Retina (tissue), 1 donor: ENCODE measurements at places on chromosomes 3 and 15.
A peak's percentile ranks its signal among the peaks of the same experiment; 100 is the strongest.

DNA sequence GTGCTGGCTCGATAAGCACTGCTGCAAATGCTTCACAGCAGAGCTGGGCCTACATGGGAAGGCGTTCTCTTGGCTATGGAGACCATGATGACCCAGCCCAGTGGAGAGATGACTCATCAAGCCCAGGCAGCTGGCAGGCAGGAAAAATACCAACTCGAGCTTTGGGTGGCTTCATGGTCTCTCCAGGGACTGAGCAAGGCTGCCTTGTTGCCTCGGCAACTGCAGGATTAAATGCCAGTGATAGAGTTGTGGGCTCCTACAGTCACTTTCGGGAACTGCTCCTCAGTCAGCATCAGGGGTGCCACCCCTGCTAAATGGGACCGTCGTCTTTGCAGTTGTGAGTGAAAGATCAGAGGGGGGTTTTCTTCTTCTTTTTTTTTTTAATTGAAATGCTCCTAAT, 54.6 kb upstream of the MYZAP start:
- DNase-seq = no peak

- DNase-seq = no peak
These were observed 37.2 kb upstream of the TM4SF1 start for GRCh38 chr3:149414557-149415231.

DNA sequence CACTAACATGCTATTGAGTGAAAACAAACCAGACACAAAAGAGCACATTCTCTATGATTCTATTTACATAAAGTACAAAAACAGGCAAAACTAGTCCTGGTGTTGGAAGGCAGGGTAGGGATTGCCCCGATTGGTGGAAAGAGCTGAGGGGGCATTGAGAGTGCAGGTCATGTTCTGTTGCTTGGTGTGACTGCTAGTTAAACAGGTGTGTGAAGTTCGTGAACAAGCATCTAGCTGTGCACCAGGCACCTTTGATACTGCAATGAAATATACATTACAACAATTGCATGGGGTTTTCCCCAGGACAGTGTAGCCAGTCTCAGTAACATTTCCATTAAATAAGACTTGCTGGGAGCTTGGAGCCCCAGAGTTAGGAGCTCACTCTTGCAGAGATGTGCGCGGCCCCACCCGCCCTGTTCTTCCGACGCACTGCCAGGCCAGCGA, 26.3 kb upstream of the THRB start:
- no peak for DNase-seq

DNA sequence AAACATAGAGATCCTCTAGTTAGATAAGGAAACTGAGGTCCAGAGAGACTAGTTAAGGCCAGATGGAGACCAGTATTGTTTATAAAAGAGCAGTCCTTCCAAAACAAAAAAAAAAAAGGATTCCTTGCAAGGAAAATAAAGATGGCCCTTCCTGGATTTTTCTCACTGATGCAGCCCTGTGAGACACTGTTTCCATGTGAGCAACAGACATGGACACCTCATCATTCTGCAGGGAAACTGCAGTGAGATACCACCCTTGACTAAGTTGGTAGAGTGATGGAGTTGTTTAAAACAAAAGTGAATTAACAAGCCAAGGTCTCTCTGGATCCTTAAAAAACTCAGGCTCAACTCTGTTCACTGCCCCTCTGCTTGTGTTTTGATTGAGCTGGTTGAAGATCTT, 65.6 kb upstream of the MYZAP start:
- DNase-seq = no peak

DNA sequence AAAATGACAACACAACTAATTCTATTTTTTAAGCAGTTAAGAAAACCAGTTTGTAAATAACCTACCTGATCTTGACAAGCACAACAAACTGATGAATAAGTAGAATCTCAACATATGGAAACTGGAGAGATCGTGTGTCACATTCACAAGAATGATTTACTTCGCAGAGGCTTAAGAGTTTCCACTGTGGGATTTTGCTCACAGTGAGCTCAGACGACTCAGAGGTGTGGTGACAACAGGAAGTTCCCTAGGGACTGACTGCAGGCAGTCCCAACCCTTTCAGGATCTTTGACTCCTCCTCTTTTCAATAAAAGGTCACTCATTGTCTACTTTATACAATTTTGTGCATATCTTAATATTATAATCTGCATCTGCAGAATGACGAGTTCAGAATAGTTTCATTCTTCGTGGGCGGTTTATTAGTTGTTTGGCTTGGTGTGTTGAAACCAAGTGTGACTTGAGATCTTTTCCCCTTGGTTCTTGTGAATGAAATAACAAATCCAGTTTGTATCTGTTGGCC, at the start of gene LIPH:
Gene LIPH, minus strand, starts transcription at position 231 of the 520 bp plus-strand sequence. Its CDS starts 117 bp downstream, at position 114.
- DNase-seq = no peak

DNA sequence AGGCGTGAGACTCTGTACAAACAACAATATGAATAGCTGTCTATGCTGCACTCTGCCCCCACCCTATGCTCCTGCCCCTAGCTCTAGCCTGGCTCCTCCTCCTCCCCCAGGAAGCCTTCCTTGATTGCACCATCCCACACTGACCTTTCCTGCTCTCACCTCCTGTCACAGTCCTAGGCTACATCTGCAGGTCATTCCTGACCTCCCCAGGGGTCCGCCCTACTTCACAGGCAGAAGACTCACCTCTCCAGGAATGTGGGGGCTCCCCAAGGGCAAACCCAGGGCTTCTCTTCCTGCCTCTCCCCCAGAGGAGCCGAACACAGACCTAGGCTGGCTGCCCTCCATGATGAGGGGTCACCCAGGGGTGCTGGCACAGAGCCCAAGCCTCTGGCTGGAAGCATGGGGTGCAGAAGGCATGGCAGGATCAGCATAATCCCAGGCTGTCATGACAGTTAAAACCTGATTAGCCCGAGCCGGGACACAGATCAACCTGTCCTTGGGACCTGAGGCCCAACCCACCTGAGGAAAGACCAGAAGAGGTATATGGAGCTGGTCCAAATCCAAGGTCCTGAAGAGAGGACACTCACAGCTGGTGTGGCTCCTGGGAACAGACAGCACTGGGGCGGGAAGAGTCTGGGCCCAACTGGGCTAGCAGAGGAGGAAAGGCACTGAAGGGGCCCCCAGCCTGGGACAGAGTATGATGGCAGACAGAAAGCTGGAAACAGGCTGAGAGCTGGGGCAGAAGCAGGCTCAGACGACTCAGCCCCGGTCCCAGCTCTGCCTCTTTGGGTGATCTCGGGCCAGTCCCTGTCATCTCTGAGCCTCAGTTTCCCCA, 5.9 kb downstream of the SEMA7A start:
- DNase-seq = no peak

DNA sequence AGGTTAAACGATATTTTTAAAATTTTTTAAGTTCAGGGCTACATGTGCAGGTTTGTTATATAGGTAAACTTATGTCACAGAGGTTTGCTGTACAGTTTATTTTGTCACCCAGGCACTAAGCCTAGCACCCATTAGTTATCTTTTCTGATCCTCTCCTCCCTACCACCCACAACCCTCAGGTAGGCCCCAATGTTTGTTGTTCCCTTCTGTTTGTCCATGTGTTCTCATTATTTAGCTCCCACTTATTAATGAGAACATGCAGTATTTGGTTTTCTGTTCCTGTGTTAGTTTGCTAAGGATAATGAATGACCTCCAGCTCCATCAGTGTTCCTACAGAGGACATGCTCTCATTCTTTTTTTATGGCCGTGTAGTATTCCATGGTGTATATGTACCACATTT, 14.9 kb downstream of the FAM162A start:
- no peak for DNase-seq

DNA sequence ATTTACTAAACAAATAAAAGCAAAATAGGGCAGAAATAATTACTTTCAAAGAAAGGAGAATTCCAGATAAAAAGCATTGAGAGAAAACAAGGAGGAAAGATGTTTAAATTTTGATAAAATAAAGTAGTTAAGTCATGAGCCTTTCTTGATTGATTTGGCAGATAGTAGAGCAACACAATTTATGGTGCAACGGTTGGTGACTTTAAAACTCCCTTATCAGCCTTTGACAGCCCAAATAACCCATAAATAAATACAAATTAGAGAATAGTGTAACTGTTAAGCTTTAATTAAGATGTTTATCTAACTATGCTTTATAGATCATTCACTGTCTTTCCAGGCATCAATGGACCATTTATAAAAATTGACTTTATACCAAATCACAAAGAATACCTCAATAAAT, 54.0 kb upstream of the EIF1B start:
- no peak for DNase-seq

- DNase-seq = no peak
These were observed 38.6 kb downstream of the GASK1A start for GRCh38 chr3:43017593-43018195.

- no peak for DNase-seq
These were observed 83.9 kb downstream of the LRRK1 start for GRCh38 chr15:101003081-101003480.

DNA sequence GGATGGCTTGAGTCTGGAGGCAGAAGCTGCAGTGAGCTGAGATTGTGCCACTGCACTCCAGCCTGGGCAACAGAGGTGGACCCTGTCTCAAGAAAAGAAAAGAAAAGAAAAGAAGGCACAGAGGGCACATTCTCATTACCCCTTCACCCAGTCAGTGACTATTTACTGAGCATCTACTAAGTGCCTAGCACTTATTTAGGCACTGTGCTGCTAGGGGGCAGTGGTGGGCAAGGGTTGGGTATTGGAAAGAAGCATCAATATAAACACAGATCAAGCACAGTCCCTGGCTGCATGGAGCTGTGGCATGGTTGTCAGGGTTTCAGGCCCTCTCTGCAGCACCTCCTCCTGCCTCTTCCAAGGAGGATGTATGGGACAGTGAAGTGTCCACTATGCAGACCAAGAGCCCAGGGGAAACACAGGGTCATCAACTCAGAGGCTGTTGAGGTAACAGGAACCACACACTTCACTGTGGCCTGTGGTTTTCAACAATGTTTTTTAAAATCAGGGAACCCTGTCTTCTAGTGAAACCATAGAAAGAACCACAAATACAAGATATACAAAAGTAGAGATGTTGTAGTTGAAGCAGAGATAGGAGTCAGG, 138.5 kb downstream of the RAB11A start:
- DNase-seq = no peak

GRCh38 chr3:196712514-196713413, 587 bp downstream of the PIGX start:
- peak; percentile 84 for DNase-seq

DNA sequence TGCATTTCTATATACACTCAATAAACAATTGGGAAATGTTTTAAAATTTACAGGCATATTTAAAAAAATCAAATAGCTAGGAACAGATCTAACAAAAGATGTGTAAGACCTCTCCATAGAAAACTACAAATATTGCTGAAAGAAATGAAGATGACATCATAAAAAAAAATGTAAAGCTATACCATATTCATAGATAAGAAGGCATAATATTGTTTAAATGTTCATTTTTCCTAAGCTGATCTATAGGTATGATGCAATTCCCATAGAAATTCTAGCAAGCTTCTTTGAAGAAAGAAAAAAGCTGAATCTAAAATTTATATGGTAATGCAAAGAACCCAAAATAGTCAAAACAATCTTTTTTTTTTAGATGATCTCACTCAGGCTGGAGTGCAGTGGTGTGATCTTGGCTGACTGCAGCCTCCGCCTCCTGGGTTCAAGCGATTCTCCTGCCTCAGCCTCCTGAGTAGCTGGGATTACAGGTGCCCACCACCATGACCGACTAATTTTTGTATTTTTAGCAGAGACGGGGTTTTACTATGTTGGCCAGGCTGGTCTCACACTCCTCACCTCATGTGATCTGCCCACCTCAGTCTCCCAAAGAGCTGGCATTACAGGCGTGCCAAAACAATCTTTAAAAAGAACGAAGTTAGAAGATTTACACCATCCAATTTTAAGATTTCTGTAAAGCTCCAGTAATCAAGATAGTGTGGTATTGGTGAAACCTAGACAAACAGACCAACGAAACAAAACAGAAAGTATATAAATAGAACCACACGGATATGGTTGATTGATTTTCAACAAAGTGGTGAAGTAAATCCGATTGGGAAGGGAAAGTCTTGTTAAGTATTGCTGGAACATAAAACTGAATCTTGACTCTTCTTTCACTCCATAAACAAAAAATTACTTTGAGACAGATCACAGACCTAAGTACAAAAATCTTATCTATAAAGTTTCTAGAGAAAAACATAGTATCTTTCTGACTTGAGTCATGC, 6.3 kb upstream of the BHLHE40 start:
- DNase-seq = no peak

- no peak for DNase-seq
These were observed 24.6 kb downstream of the ITGA11 start for GRCh38 chr15:68407141-68407885.

- DNase-seq = no peak
These were observed 71.1 kb upstream of the BLM start for GRCh38 chr15:90645873-90646575.

GRCh38 chr15:55649058-55649423, 60.9 kb upstream of the PYGO1 start:
- DNase-seq = no peak

DNA sequence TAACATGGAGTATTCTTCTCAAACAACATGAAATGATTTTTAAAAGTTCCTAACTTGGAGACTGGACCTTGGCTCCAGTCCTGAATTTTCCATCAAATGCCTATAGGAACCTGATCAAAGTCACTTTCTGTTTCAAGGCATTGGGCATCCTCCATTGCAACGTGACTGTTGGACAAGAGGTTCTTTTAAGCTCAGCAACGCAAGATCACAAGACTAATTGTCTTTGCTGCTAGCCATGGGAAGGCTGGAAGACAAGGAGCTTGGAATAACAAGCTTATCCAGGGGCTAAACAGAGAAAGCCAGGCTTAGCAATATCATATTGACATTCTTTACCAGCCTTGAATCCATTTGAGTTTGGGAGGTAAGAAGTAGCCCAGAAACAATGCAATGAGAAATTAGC, 48.3 kb downstream of the SST start:
- no peak for DNase-seq

- DNase-seq = no peak
These were observed 91.0 kb downstream of the FOXP1 start for GRCh38 chr3:71492566-71492965.

DNA sequence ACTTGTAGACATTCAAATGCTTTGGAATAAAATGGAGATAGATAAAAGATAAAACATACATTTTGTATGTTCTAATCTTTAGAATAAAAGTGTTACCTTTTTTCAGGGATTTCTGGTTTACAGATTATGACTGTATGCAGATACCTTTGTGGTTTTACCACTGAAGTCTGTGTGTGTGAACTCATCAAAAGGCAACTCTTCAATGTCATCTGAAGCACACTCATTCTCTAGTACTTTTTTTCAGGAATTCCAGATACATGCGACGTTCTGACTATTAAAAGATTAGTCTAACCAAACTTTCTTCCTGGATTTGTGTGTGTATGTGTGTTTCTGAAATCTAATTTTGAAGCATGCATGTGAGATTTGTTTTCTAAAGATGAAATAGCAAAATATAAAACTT, 188.6 kb downstream of the NLGN1 start:
- DNase-seq = no peak

DNA sequence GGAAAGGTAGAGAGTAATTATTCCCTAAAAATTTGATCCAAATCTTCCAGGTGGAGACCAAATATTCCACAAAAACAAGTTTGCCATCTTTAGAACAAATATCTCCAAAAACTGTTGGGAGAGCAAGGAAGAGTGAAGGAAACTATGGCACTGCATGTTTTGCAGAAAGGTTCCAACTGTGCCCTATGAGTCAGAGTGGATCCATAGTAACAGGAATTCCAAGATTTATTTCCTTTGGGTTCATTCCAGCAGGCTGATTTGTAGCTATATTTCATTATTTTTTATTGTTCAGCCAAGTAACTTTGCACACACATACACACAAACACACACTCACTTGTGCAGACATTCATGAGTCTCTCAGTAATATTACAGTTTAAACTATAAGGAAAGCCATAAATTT, 459.7 kb upstream of the EPHA6 start:
- no peak for DNase-seq

- DNase-seq = no peak
These were observed 24.3 kb downstream of the H1-8 start for GRCh38 chr3:129567176-129567705.

- peak; percentile 56 for DNase-seq
These were observed 30.2 kb downstream of the RNU5B-1 start for GRCh38 chr15:65334586-65335231.
